Fibroblast of pulmonary artery (primary cell): ENCODE measurements at places on chromosomes 4 and X.
A peak's percentile ranks its signal among the peaks of the same experiment; 100 is the strongest.

DNA sequence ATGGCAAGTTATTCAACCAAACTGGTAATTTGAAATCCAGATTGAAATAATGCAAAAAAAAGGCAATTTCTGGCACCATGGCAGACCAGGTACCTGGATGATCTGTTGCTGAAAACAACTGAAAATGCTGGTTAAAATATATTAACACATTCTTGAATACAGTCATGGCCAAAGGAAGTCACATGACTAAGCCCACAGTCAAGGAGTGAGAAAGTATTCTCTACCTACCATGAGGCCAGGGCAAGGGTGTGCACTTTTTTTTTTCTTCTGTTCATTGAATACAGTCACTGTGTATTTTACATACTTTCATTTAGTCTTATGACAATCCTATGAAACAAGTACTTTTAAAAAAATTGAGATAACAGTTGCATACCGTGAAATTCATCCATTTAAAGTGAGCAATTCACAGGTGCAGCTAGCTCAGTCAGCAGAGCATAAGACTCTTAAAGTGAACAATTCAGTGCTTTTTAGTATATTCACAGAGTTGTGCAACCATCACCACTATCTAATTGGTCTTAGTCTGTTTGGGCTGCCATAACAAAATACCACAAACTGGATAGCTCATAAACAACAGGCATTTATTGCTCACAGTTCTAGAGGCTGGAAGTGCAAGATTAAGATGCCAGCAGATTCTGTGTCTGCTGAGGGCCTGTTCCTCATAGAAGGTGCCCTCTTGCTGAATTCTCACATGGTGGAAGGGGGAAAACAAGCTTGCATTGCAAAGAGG, 4.8 kb upstream of the MPP1 start:
- no peak for DNase-seq

DNA sequence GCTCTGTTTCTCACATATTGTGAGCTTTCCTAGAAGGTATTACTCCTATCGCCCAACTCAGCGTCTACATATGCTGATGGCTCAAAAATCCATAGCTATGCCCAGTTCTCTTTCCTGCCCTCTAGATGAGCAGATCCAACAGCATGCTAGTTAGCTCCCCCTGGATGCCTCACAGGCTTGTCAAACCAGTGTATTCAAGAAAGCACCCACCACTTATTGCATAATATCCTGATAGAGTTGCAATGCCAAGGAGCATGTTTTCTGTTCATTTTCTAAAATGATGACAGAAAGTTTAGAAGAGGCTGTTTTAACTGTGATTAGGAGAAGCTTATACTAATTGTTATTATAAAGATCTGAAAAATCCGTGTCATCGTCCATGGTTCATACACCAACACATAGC, 1.9 kb upstream of the PACRGL start:
- peak; percentile 77 for DNase-seq

DNA sequence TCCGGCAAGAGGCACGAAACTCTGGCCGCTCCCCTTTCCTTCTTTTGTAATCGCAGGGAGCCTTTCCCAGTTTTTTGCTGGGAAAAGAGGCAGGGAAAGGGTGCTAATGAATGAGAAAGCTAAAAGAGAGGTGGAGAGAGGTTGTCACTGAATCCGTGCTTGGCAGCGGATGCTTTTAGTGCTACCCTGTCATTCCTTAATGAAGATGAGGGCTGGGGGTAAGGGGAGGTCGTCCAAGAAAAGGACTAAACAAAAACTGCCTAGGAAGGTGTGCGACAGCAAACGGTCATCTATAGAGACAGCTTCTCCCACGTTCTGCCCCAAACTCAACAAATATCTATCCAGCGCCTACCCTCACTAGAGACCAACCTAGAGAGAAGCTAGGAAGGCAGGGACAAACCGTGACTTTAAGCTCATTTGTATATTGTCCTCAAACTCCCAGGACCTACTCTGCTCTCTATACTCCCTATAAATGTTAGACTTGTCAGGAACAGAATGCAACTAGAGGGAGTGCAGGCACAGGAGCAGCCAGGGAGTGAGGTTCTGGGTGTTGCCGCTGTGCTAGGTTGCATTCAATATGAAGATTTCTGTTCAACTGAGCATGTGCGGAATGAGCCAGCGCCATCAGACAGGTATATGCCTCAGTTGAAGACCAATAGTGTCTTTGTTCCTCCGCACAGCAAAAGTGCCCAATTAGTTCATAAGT, 777 bp upstream of the CASK start:
- peak; percentile 53 for DNase-seq

DNA sequence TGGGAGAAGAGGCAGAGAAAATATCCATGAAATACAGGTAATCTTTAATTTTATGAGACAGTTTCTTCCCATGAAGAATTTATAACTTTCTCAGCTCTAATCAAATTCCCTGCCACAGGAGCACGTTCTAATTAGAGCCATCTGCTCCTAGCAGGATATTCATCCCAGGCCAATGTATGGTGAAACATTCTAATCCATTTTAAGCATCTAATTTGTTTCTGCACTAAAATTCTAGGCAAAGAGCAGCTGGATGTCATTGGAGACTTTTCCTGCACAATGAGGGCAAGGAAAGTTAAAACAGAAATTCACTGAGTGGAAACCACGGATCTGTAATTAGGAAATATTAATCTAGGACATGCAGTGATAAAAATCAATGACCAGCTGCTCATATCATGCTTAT, 107.7 kb upstream of the ZFP42 start:
- no peak for DNase-seq

GRCh38 chr4:23697722-23698121, 192.1 kb downstream of the PPARGC1A start:
- no peak for DNase-seq

- DNase-seq: no peak
Observed at GRCh38 chr4:94758141-94758699, 465 bp downstream of the BMPR1B start.

- DNase-seq: no peak
Observed at GRCh38 chr4:80360900-80361299, 25.4 kb downstream of the CFAP299 start.

- no peak for DNase-seq
Observed at GRCh38 chrX:46758163-46758955, 559 bp downstream of the SLC9A7 start.

DNA sequence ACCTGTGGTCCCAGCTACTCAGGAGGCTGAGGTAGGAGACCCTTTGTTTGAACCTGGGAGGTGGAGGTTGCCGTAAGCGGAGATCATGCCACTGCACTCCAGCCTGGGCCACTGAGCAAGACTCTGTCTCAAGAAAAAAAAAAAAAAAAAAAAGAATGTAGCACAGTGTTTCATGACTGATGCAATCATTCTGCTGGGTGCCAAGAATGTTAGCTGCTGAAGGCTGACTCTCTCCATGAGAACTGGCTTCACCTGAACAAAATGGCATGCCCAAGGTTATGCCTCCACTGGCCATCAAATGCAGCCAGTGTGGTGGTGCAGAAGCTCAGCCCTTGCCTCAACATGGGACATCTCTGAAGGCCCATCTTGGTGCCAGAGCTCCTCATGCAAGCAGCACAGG, 412.1 kb downstream of the ADAM29 start:
- DNase-seq: peak; percentile 43

- DNase-seq: no peak
Observed at GRCh38 chr4:100674976-100675375, 157.2 kb upstream of the EMCN start.

- no peak for DNase-seq
Observed at GRCh38 chrX:47196098-47196497, 2.5 kb downstream of the UBA1 start.

- DNase-seq: peak; percentile 23
Observed at GRCh38 chrX:21412883-21413282, 38.7 kb downstream of the CNKSR2 start.

- DNase-seq: no peak
Observed at GRCh38 chr4:158869761-158870160, 100.9 kb downstream of the FNIP2 start.

- no peak for DNase-seq
Observed at GRCh38 chrX:137771537-137771936, 205.6 kb downstream of the ZIC3 start.

- DNase-seq: no peak
Observed at GRCh38 chr4:1216869-1217294, 32.0 kb downstream of the CTBP1 start.

DNA sequence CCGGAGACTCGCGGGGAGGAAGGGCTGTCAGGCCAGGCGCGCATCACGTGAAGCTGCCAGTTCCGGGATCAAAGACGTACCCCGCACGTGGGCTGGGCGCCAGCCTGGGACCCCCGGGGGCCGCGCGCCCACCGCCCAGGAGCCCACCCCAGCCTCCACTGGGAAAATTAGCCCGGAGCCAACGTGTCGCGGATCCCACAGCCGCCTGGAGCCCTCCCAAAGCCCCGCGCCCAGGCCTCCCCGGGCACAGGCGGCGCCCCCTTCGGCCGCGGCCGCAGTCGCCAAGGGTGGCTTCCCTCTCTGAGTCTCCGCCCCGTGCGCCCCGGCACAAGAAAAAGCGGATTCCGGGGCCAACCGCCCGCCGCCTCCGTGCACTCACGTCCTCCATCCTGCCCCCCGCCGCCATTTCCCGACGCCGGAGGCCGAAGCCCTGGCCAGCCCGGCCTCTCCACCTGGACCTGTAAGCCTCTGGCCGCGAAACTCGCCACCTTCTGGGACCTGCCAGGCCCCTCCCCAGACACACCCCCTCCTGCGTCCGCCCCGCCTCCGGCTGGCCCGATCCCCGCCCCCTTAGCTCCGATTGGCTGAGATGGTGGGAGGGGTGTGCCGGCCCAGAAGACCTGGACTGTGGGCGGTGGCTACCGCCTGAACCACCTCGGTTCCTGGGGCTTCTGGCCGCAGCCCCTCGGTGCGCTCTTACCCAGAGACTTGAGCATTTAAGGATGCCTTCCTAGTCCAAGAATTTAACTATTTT, at the start of gene TMEM192:
TMEM192 (minus strand) TSS at position 493 of the 754 bp plus-strand sequence; CDS start at position 406, 87 bp downstream.
- peak; percentile 93 for DNase-seq

GRCh38 chr4:81003597-81004111, 26.9 kb upstream of the BMP3 start:
- DNase-seq: no peak

DNA sequence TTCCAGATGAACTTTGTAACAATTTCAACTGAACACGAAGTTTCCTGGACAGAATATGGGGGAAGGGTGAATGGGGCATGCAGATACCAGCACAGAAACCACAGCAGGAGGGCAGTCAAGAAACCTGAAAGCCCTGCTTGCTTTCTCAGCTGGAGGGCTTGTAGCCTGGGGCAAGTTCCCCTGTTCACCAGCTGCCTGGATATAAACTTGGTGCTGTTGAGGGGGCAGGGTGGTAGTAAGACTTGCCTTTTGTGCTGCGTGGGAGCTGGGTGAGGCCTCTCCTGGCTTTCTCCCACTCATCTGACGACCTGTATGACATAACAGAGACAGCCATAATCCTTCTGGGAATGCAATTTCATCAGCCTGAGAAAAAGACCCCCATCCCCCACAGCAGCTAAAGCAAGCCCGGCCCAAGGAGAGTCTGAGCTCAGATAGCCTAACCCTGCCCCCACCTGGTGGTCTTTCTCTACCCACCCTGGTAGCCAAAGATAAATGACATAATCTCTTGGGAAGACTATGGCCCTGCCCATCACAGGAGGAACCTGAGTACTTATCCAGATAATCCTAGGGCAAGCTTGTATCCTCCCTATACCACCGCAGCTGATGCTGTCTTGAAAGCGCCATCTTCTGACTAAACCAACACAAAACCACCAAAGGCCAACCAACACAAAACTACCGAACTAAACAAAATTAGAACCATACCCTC, 234.3 kb downstream of the LAS1L start:
- no peak for DNase-seq

DNA sequence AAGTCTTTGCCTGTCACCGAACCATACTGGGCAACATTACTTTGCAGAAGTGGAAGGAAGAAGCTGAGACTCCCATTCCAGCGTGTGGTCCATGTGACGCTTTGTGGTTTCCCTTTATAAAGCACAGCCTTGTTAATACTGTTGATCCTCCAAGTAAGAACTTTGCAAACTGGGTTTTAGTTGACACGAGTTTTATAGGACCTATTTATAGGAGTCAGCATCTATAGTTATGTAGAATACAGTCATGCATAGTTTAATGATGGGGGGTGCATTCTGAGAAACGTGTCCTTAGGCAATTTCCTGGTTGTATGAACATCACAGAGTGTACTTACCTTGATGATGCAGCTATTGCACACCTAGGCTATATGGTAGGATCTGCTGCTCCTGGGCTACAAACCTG, 1879.4 kb upstream of the TENM3 start:
- DNase-seq: no peak

- no peak for DNase-seq
Observed at GRCh38 chr4:181846934-181847333, 396.3 kb upstream of the TENM3 start.

- no peak for DNase-seq
Observed at GRCh38 chr4:11675051-11675800, 246.5 kb upstream of the HS3ST1 start.

DNA sequence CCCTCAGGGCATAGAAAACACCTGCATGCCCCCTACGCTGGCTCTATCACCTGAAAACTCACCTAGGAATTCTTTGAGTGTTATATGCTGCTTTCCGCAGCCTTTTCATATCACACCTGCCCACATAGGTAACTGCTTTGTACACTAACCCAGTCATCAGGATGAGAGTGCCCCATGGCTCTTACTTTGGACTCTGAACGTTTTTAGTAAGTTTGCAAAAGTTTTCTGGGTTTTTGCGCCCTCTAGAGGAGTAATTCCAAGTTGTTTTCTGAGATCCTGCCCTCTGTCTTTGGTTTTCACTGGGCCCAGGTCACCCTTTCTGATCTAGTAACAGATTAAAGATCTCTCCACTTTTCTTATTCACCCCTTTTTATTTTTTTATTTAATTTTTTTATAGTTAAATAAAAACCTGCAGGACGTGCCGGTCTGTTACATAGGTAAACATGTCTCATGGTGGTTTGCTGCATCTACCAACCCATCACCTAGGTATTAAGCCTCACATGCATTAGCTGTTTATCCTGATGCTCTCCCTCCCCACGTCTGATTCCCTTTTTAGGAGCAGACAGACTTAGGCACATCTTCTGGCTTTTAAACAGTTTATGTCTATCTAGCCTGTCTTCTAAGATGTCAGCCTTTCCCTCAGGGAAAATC, 139.2 kb downstream of the NWD2 start:
- DNase-seq: peak; percentile 48

DNA sequence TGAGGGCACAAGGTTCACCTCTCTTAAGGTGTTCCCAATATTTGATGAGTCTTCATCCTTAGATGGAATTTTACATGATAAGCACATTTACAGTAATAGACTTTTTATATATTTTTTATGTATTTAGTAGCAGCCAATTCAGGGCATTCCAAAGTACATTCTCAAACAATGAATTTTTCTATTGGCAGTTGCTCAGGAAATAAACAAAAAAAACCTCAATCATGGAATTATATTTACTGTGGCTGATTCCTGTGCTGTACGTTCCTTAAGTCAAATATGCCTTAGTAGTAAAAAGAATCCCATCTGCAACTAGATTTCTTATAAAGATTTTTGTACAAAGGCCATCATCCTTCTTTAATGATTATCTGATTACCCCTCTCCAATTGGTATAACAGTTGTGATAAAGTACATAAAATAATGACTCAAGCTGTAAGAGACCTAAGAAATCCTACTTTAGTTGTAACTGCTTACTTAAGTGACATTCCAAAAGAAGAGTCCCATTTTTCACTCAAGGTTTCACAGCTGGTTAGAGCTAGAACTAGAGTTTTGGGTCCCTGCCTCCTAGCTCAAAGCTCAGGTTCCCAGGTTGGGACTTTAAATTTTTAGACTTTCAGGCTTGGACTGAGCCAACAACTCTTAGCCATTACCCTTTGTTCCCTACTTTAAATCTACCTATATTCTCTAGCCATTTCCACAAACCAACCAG, 152.7 kb downstream of the FHIP1A start:
- no peak for DNase-seq
